ENCODE measurements at places on chromosomes 1 and 21.

DNA sequence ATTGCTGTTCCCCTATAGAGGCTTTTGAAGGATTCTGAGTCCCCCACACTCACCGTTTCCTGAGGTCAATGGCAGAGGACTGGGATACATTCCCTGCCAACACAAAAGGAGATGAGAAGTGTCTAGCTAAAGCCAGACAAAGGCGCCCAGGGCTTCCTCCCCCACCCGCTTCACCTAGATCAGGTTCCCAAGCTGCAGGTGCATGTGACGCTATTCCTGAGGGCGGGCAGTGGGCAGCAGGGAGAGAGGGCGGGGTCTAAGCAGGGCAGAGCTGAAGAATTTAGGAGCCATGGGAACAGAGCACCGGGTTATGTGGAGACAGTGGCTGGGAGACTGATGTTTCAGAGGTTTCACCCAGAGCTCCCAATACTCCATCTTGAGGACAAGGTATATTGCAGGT, 6.0 kb upstream of the ARHGEF2 start:
- peak; percentile 76 for DNase-seq

DNA sequence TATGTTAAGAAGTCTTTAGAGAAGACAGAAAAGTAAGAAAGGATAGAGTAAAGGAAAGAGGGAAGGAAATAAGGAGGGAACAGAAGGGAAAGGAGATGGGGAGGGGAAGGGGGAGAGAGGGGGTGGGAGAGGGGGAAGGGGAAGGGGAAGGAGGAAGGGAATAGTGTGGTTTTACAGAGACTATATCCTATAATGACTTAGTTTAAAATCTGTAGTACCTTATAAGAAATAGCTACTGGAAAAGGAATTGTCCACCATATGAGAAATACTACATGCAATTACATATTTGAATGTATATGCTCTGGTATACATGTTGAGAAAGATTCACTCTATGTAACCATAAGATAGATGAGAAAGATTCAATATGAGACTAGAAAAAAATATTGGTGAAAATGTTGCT, 1042.3 kb downstream of the BRINP3 start:
- no peak for DNase-seq

- DNase-seq = no peak
Measured at GRCh38 chr1:99551812-99552614, 93.9 kb upstream of the PALMD start.

- DNase-seq = no peak
Measured at GRCh38 chr1:93346421-93346993, 800 bp downstream of the DR1 start.

- DNase-seq = no peak
Measured at GRCh38 chr1:12302798-12303447, 73.1 kb downstream of the VPS13D start.

DNA sequence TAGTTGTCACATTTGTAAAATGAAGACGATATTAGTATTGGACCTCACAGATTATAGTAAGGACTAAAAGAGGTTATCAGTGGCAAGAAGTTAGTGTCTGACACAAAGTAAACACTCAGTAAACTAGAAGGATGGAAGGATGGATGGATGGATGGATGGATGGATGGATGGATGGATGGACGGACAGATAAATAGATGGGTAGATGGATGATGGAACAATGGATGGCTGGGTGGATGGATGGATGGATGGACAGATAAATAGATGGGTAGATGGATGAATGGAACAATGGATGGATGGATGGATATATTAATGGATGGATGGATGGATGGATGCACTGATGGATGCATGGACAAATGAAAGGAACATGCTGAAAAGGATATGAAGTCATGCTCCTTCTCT, 22.3 kb upstream of the KAZN start:
- no peak for DNase-seq

DNA sequence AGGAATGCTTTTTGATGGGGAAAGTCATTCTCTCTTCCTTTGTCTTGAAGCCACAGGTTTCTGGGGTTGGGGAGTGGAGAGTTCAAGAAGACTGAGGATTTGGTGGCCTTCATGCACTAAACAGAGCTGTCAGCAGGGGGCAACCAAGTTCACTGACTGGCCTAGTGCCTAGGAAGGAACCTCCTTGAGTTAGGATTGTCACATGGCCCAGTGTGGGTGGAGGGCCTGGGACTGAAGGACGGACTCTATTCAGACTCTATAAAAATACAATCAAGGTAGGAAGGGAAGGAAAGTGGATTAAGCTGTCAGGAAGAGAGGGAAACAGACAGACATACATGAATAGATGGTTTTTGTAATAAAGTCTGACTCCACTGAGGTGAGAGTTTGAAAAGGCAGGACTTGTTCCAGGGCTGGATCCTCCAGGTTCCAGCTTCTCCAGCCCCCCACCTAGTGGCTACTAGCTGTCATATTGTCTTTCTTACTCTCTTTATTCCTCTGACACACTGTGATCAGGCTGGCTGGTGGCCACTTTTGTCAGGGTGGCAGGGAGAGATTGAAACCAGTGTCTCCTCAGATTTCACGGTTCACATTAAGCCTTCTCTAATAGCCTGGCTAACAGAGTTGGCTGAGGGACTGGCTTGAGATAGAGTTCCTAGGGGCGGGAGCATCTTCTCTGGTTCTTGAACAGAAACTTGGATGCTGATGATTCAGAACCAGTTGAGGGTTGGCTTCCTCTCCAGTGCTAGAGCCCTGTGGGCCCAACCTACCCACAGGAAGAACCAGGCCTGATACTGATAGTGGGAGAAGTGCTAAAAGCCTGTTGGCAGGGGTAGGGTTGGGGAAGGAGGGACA, 4.1 kb upstream of the SH3BGRL3 start:
- DNase-seq = peak; percentile 42

GRCh38 chr1:89271341-89272015, 1.2 kb downstream of the GBP5 start:
- no peak for DNase-seq

GRCh38 chr1:41731516-41732030, 187.1 kb downstream of the HIVEP3 start:
- no peak for DNase-seq

DNA sequence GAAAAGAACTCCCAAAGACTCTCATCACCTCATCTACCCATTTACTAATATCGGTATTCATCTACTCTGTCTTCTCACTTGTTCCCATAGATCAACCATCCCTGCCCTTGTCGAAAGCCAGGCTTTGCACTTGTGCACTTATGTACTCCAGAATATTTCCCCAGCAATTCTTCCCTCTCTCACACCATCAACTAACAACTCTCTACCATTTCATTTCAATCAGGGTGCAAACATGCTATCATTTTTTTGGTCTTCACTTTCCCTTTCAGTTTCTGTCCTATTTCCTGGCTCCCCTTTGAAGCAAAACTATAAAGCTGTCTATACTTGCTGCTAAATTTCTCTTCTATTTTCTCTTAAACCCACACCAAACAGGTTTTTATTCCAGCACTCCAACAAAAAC, 6.7 kb downstream of the C1orf105 start:
- DNase-seq = no peak

DNA sequence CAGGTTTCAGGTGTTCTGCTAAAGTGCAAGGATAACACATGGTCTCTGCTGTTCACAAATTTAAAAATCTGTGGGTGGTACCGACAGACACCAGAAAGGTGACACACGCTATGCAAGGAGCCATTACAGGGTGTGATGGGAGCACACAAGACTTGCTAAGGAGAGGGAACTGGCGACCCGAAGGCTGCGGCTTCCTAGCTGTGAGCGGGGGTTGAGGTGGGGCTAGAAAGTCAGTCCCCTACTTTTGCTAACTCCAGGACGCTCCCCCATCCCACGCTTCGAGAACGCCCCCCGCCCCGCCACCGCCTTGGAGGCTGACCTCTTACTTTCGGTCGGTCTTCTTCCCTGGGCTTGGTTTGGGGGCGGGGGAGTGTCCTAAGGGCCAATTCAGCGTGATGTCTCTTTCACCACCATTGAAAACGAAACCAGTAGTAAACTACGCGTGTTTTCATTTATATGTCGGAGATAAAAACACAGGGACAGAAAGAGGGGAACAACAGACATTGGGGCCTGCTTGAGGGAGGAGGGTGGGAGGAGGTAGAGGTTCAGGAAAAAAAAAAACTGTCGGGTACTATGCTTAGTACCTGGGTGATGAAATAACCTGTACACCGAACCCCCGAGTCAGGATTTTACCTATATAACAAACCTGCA, 1.1 kb downstream of the CKS1B start:
- DNase-seq = no peak

GRCh38 chr1:92481971-92482664, 4.6 kb downstream of the GFI1 start:
- no peak for DNase-seq

- DNase-seq = no peak
Measured at GRCh38 chr1:18009478-18009961, 98.1 kb upstream of the IGSF21 start.

All from COR-L47 (cell line).